ENCODE measurements at places on chromosomes 4 and X.
A peak's percentile ranks its signal among the peaks of the same experiment; 100 is the strongest.

GRCh38 chr4:1731180-1731579 lies 9.9 kb downstream of the TACC3 start:
- no peak for DNase-seq

DNA sequence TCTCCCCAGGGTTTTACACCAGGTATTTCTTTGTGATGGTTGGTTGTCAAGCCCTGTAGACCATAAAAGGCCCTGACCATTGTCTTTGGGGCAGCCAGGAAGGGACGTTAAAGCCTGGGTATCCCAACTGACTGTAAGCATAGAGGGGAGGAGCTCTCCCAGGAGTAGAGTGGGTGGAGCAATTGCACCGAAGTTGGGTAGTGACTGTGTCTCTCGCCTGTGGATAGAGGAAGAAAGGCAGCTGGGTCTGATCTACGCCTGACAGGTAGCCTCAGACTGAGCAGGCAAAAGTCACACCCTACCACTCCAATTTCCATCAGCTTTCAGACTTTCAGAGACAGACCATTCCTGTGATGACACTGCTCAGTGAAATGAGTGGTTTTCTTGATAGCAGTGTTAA lies 123.3 kb downstream of the KLHL8 start:
- DNase-seq, result no peak

GRCh38 chr4:534101-534575 lies 35.1 kb downstream of the PIGG start:
- DNase-seq, result no peak

- no peak for DNase-seq
Observed at GRCh38 chr4:186939766-186940165, 216.1 kb upstream of the FAT1 start.

DNA sequence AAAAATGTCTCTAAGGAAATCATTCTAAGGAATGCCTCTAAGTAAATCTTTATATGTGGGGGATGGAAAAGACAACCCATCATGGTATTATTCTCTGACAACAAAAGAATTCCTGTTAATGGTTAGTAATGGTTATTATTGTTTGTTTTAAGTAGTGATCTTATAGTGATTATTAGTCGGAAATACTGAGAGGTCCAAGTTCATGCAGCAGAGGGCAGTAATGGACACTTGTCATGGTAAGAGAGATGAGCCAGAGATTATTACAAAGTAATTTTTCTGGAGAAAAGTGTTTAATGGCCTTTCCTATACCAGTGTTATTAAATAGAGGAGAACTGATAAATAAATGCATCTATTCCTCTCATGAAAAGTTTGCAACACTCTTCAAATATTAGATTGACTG lies 8.1 kb upstream of the DKK2 start:
- no peak for DNase-seq

DNA sequence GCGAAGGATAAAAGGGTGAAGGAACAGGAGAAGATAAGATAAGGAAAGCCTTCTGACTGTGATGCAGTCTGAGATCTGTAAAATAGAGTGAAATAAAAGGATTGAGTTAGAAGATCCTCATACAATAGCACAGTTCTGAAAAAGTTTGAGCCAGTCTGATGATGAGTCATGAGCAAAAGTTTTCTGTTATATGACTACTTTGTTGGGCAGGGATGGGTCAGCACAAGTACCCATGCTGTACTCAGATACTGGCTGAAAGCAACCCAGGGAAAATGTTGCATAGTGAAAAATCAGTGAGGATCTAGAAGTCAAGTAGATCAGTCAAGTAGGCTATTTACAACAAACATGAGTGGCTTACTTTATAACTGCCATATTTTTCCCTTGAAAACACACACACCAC lies 253.5 kb downstream of the PCDH10 start:
- DNase-seq, result no peak

GRCh38 chrX:126580877-126581276 lies 28.3 kb upstream of the DCAF12L1 start:
- no peak for DNase-seq

GRCh38 chr4:160403081-160403480 lies 1300.2 kb downstream of the RAPGEF2 start:
- DNase-seq, result no peak

GRCh38 chr4:169397762-169398161 lies 127.0 kb upstream of the SH3RF1 start:
- no peak for DNase-seq

- DNase-seq, result no peak
Observed at GRCh38 chr4:26589705-26590104, 5.8 kb downstream of the TBC1D19 start.

GRCh38 chr4:76280488-76281441 lies 25.8 kb upstream of the STBD1 start:
- DNase-seq, result no peak

DNA sequence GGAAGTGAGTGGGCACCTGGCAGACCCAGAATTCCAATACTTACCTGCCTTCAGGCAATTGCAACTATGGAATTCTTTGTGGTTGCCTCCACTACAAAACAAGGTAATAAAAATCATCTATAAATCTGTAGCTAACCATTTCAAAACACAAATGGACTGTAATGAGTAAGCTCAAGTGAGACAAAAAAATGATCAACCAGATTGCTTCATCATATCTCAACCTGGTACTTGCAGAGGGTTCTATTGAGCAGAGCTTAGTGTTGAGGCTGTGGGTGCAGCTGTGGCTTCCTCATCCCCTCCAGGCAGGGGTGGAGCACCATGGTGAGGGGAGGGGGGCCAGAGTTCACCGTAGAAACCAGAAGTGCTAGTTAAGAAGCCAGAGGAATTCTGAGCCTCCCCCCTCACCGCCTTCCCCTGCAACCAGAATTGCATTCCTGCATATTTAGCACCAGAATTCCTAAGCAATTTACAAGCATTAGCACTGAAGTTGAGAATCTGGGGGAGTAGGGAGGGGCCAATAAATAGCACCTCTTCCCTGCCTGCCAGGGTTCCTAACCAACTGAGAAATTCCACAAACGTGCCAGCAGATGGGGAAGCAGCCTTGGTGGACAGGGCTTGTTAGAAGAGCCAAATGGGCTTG lies 11.5 kb downstream of the CTAG1A start:
- no peak for DNase-seq

DNA sequence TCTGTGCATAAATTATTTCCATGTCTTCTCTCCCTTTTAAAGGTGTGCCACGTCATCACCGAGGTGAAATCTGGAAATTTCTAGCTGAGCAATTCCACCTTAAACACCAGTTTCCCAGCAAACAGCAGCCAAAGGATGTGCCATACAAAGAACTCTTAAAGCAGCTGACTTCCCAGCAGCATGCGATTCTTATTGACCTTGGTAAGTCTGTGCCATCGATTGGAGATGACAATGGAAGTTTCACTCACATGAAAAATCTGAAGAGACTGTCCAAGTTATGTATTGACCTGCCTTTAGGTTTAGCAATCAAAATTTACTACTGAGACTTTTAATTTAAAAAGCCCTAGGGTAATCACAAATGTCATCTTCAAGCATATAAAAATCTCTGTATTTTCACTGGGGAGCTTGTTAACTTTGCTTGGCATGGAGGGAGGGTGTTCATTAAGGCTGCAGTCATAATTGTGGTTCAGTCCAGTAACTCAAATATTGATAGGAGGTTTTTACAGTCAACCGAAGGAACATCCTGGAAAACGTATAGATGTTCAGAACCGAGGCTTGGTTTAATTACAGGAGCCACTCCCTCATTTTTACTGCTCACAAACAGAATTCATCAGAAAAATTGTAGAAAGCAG lies 142.9 kb downstream of the PTTG2 start:
- DNase-seq, result no peak

GRCh38 chrX:3940000-3940610 lies 226.7 kb upstream of the PRKX start:
- no peak for DNase-seq

- DNase-seq, result no peak
Observed at GRCh38 chrX:53476371-53476770, 42.2 kb upstream of the HSD17B10 start.

DNA sequence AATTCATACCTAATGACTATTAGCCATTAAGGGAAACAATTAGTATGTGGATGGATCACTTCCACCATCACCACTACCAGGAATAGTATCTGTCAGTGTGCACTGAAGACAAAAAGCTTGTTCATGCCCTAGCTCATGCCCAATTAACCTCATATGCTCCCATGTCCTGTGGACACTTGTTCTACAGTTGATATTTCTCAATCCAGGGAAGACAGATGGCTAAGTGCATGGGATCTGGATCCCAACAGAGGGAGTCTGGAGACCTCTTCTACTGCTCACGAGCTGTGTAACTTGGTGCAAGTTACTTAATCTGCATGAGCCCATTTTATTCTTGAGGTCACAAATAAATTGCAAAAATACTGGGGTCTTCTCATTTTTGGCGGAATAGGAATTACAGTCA lies 23.7 kb downstream of the AMOT start:
- DNase-seq, result no peak

DNA sequence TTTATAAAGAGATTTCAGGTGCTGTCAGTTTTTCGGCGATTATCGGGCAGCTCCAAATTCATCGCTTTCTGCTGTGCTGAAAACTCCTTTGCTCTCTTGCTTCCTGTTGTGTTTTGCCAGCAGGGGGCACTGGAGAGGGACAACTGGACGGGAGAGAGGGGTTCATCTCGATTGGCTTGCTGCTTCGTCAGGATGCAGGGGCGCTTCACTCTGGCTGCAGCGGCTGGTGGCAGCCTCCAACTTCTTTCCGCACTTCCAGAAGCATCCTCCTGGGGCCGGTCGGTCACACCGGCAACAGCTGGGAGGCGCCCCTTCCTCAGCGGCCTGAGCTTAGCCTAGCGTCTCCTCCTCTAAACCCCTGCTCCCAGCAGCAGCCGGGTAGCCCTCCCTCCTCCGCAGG lies 29.5 kb downstream of the MSL3 start:
- peak; percentile 81 for DNase-seq

DNA sequence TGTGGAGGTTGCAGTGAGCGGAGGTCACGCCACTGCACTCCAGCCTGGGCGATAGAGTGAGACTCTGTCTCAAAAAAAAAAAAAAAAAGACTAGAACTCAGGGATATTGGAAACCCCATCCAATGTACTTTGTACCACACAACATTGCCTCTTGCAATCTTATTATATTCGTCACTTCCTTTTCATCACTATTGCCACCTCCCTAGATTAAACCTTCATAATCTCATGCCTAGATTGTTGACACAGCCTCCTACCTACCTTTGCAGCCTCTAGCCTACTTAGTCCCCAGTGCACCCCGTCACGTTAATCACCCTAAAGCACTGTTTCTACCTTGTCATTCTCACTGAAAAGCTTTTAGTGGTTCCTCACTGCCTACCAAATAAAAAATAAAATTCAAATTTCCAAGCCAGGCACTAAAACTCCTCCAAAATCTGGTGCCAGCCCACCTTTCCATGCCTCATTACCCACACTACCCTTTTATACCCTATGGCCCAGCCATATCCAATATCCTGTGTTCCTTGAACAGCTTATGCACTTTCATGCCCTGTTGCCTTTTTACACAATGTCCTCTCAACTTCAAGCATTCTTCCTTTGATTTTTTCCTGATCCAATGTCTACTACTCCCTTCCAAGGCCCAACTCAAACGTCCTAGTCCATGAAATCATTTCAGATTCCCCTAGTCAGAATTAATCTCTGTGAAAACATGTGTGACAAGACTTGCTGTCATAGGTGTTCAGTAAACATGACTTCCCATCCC lies 23.6 kb upstream of the GJB1 start:
- no peak for DNase-seq

DNA sequence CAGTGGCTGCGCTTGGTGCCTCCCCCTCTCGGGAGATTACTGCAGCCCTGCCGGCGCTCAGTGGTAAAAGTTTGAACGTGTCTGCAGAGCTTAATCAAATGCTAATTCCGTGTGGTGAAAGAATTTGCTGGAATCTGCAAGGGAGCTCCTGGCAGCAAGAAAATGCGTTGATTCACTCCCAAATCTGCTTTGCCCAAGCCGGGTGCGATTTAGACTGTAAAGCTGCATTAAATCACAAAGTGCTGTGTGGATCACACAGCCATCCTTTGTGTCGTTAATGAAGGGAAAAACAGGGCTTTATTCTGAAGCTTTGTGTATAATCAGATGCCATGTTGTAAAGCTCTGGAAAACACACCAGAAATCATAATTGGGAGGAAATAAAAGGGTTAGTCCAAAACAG lies 444.1 kb downstream of the BCOR start:
- DNase-seq, result no peak

- DNase-seq, result no peak
Observed at GRCh38 chrX:63270873-63271272, 80.3 kb downstream of the SPIN4 start.

DNA sequence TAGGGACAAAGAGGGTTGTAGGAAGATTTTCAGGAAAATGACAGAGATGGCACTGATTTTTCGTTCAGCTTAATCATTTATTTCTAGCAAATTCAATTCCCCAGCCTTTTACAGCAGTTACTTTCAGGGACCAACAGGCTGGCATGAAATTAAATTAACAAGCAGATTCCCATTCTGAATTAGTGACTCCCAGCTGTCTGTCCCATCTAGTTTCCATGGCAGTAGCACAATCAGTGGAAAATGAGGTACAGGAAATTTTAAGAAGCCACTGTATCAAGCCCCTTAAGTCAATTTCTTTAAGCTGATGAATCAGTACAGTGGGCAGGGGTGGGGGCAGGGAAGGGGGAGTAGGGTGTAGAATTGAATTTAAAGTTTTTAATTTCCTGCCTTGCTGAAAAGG lies 121.1 kb upstream of the TEX13C start:
- DNase-seq, result no peak

- DNase-seq, result no peak
Observed at GRCh38 chr4:80024335-80024734, 48.7 kb downstream of the ANTXR2 start.

- no peak for DNase-seq
Observed at GRCh38 chr4:128768373-128768996, 41.0 kb upstream of the JADE1 start.

DNA sequence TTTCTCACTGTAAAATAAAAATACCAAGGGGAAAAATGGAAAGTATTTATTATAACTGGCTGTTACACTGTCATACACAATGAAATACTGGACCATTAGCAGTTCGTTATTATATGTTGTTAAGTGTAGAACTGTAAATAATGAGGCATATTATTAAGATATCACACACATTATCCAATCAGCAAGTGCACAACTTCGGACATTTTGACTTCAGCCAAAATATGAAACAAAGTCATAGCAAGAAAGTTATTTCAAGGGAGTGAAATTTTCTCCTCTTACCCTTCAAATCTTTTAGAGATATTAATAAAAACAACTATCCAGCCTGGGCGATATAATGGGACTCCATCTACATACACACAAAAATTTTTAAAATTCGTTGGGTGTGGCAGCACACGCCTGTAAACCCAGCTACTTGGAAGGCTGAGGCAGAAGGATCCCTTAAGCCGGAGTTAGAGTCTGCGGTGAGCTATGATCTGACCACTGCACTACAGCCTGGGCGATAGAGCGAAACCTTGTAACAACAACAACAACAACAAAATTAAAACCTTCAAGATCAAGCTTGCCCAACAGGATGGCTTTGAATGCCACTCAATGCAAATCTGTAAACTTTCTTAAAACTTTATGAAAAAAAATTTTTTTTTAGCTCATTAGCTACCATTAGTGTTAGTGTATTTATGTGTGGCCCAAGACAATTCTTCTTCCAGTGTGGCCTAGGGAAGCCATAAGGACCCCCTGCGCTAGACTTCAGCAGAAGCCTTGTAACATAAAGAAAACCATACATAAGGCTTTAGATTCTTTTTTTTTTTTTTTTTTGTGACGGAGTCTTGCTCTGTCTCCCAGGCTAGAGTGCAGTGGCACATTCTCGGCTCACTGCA lies 1.3 kb upstream of the CISD2 start:
- no peak for DNase-seq
